ENCODE measurements at places on chromosomes 3 and 15. TPM values are rescaled to one million over a fixed set of nuclear protein-coding genes. Genes with fewer than 3 reads are reported as not detected.

Gene TMEM266
- 0.17 TPM for total RNA-seq

Gene PEX11A
- 10.8 TPM for total RNA-seq

Gene ECE2
- total RNA-seq: not detected

Gene PP2D1
- total RNA-seq: not detected

Gene THUMPD3
- total RNA-seq: 63.3 TPM

Gene TRIM69
- total RNA-seq: 15.4 TPM

Gene COX17
- 17.4 TPM for total RNA-seq

Gene GPR27
- total RNA-seq: not detected

Gene SLC22A13
- 0.09 TPM for total RNA-seq

Gene ARGFX
- total RNA-seq: not detected

Gene CAPN3
- 1.7 TPM for total RNA-seq

Gene FAM174B
- 4.1 TPM for total RNA-seq

Gene GOLGA6L7
- not detected for total RNA-seq

Gene FSIP1
- 1.5 TPM for total RNA-seq

Gene SLC25A38
- total RNA-seq: 19.9 TPM

Gene CRYBG3
- total RNA-seq: 27.0 TPM

Gene TIGIT
- total RNA-seq: not detected

Gene ELP6
- total RNA-seq: 41.1 TPM

Gene DCLK3
- total RNA-seq: under 0.01 TPM

Gene AQP9
- not detected for total RNA-seq

Gene CHRD
- 6.1 TPM for total RNA-seq

Gene SLC30A4
- total RNA-seq: 7.3 TPM

Gene MAP4
- total RNA-seq: 74.9 TPM

Gene SERPINI2
- total RNA-seq: not detected

Gene COLQ
- 0.43 TPM for total RNA-seq

Gene TNFAIP8L3
- total RNA-seq: 80.4 TPM

Gene GHRL
- not detected for total RNA-seq

Gene KCNAB1
- total RNA-seq: under 0.01 TPM

Gene GP5
- total RNA-seq: under 0.01 TPM

Gene SNURF
- total RNA-seq: 257 TPM

Gene A4GNT
- total RNA-seq: not detected

Gene PRC1
- total RNA-seq: 10.7 TPM

Gene SCAANT1
- total RNA-seq: not detected

Gene GOLGA8Q
- total RNA-seq: 2.8 TPM

Gene FANCD2OS
- not detected for total RNA-seq

Gene CHDH
- 0.09 TPM for total RNA-seq

Gene VWA5B2
- total RNA-seq: not detected

Gene CLSTN2
- total RNA-seq: 0.09 TPM

Gene FGF12
- total RNA-seq: not detected

All from bronchial smooth muscle cell (primary cell).